Activated CD4-positive, alpha-beta memory T cell treated with anti-CD3 and anti-CD28 coated beads for 36 hours (primary cell): ENCODE measurements at places on chromosomes 7 and 10.

DNA sequence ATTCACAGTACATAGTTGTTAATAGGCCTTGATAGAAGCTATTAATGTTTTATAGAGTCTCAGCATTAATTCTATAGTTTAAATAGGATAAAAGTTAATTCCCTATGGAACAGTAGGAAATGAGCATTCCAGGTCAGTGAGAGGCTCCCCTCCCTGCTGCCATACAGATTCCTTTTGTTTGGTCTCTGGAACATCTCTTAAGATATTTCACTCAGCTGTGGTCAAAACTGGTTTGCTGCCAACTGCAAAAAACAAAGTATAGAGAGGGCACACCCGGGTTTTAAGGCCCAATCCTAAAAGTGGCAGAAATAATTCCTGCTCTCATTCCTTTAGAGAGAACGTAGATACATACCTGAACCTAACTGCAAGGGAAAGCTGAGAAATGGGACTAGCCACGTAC is 51.3 kb downstream of the MDFIC start:
- peaks cover 3% of the 10 kb centered on the region for H3K36me3 ChIP-seq
- peaks cover 73% of the 10 kb centered on the region for H3K4me1 ChIP-seq
- DNase-seq, result no peak
- H3K27ac ChIP-seq, result no peak overlapping the region

DNA sequence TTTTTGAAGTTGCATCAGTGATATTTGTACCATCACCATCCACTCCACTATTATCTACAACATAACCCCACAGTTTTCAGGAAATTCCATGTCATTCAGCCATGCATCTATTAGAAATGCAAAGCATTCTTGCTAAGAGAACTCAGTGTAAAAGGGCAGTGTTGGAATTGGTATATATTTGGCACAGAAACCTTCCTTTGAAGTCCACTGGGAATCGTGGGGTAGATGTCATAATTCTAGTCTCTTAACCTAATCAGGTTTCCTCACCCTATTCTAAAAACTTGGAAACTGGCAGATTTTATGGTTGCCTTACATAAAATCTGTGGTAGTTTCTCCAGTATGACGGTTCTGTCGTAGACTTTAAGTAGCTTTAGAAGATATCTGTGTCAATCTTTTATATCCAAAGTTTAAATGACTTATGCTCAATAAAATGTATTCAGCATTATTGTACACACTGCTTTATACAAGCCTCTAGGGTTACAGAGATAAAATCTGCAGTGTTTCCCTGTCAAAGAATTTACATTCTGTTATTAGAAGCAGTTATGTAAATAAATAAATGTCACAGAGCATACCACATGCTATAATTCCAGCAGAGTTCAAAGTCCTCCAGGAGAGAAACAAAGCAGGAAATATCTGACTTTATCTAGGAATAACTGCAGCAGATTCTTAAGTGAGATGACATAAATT is 704.4 kb upstream of the CELF2 start:
- DNase-seq, result no peak
- no peaks in the 10 kb centered on the region for H3K4me1 ChIP-seq
- no peaks in the 10 kb centered on the region for H3K36me3 ChIP-seq
- H3K4me3 ChIP-seq, result no peak overlapping the region
- H3K27ac ChIP-seq, result no peak overlapping the region

DNA sequence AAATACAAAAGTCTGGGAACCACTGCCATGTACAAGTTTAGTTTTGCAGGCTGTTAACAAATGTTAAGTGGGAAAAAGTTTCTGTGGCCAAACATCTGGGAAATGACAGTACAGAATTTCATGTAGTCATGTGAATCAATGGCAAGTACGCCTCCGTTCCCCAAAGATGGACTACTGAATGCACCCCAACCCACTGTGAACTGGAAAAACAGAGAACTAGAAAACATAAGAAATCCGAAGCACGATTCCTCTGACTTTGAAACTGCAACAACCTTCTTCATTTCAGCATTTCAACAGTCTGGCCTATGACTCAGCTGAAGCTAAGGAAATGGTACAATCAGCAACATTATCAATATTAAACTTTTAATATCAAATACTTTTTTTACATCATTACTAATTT is 41.8 kb downstream of the MCMBP start:
- peak overlapping the region; percentile 9 for H3K27ac ChIP-seq
- H3K4me1 ChIP-seq, result peaks cover 25% of the 10 kb centered on the region
- no peaks in the 10 kb centered on the region for H3K27me3 ChIP-seq
- H3K4me3 ChIP-seq, result no peak overlapping the region

- no peaks in the 10 kb centered on the region for H3K27me3 ChIP-seq
- H3K4me3 ChIP-seq, result no peak overlapping the region
- peaks cover 91% of the 10 kb centered on the region for H3K4me1 ChIP-seq
These were observed 41.9 kb downstream of the PIP4K2A start for GRCh38 chr10:22672319-22673090.

- no peak overlapping the region for H3K4me3 ChIP-seq
- no peak for DNase-seq
- H3K27me3 ChIP-seq, result peaks cover 75% of the 10 kb centered on the region
- no peak overlapping the region for H3K27ac ChIP-seq
- H3K36me3 ChIP-seq, result peaks cover 1% of the 10 kb centered on the region
- peaks cover 7% of the 10 kb centered on the region for H3K4me1 ChIP-seq
These were observed 10.4 kb downstream of the TWIST1 start for GRCh38 chr7:19107081-19107355.

GRCh38 chr7:67786021-67786420 is 789.4 kb downstream of the TYW1 start:
- H3K27ac ChIP-seq, result no peak overlapping the region
- no peak for DNase-seq
- H3K27me3 ChIP-seq, result no peaks in the 10 kb centered on the region
- no peaks in the 10 kb centered on the region for H3K4me1 ChIP-seq
- H3K36me3 ChIP-seq, result no peaks in the 10 kb centered on the region

DNA sequence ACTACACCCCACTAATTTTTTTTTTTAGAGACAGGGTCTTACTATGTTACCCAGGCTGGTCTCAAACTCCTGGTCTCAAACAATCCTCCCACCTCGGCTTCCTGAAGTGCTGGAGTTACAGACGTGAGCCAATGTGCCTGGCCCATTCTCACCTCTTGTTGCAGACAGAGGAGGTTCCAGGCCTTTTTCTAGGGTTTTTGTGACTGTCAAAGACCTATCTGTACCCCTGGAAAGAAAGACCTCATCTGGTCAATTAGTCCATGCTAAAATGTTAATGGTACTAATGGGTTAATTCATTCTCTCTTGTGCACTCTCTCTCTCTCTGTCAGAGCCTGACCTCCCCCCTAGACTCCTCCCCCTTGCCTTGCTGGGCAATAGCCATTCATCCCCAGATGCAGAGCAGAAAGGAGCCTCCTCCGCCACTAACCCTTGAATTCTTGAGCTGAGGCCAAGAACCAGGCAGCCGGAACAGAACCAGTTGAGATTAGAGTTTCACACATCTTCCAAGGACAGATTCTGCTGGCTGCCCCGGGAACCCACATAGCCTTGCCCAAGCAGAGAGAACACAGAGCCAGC is 209.7 kb downstream of the SKIDA1 start:
- H3K4me3 ChIP-seq, result no peak overlapping the region
- H3K36me3 ChIP-seq, result no peaks in the 10 kb centered on the region
- no peaks in the 10 kb centered on the region for H3K27me3 ChIP-seq

GRCh38 chr10:51112013-51112412 is 37.7 kb downstream of the PRKG1 start:
- no peak overlapping the region for H3K4me3 ChIP-seq
- no peaks in the 10 kb centered on the region for H3K36me3 ChIP-seq
- no peak overlapping the region for H3K27ac ChIP-seq
- H3K4me1 ChIP-seq, result no peaks in the 10 kb centered on the region

GRCh38 chr10:98572594-98572993 is 125.9 kb upstream of the HPS1 start:
- H3K4me3 ChIP-seq, result no peak overlapping the region
- no peaks in the 10 kb centered on the region for H3K4me1 ChIP-seq
- H3K36me3 ChIP-seq, result no peaks in the 10 kb centered on the region
- H3K27me3 ChIP-seq, result peaks cover 7% of the 10 kb centered on the region

- no peak overlapping the region for H3K27ac ChIP-seq
- no peak for DNase-seq
- no peaks in the 10 kb centered on the region for H3K27me3 ChIP-seq
- H3K36me3 ChIP-seq, result no peaks in the 10 kb centered on the region
- no peaks in the 10 kb centered on the region for H3K4me1 ChIP-seq
These were observed 408.8 kb upstream of the FZD8 start for GRCh38 chr10:36050763-36051499.

DNA sequence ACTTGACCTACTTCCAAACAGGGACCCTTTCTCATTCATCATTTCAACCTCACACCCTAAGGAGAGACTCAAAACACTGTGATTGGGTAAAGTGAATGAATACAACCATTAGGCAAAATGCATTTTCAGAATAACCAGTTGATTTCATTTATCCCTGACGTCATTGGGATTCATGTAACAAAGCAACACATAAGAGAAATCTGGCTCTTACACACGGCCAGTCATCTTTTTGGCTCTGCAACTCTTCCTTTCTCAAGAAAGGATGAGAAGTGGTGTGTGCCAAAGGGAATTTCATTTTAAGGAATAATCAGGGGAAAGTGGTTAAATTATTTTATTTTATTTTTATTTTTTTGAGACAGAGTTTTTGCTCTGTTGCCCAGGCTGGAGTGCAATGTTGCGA is 83.1 kb downstream of the CPVL start:
- no peaks in the 10 kb centered on the region for H3K36me3 ChIP-seq
- no peak for DNase-seq
- H3K4me1 ChIP-seq, result no peaks in the 10 kb centered on the region
- H3K27me3 ChIP-seq, result peaks cover 11% of the 10 kb centered on the region
- H3K27ac ChIP-seq, result no peak overlapping the region
- no peak overlapping the region for H3K4me3 ChIP-seq

GRCh38 chr7:37974711-37975110 is 54.3 kb downstream of the EPDR1 start:
- peaks cover under 1% of the 10 kb centered on the region for H3K27me3 ChIP-seq
- H3K4me3 ChIP-seq, result no peak overlapping the region
- DNase-seq, result no peak
- no peaks in the 10 kb centered on the region for H3K4me1 ChIP-seq
- H3K27ac ChIP-seq, result no peak overlapping the region
- H3K36me3 ChIP-seq, result no peaks in the 10 kb centered on the region

GRCh38 chr7:140022582-140023211 is 40.1 kb downstream of the PARP12 start:
- no peaks in the 10 kb centered on the region for H3K4me1 ChIP-seq
- H3K4me3 ChIP-seq, result no peak overlapping the region
- no peak for DNase-seq
- H3K27me3 ChIP-seq, result no peaks in the 10 kb centered on the region
- H3K36me3 ChIP-seq, result peaks cover 8% of the 10 kb centered on the region

- no peak overlapping the region for H3K4me3 ChIP-seq
- DNase-seq, result no peak
- H3K27ac ChIP-seq, result peak overlapping the region; percentile 46
- peaks cover 40% of the 10 kb centered on the region for H3K36me3 ChIP-seq
- H3K27me3 ChIP-seq, result no peaks in the 10 kb centered on the region
- peaks cover 74% of the 10 kb centered on the region for H3K4me1 ChIP-seq
These were observed 7.5 kb downstream of the BNIP3 start for GRCh38 chr10:131974034-131974817.

- peaks cover 17% of the 10 kb centered on the region for H3K4me1 ChIP-seq
- H3K27ac ChIP-seq, result no peak overlapping the region
- no peaks in the 10 kb centered on the region for H3K27me3 ChIP-seq
These were observed 174.3 kb downstream of the NRP1 start for GRCh38 chr10:33160151-33160550.

GRCh38 chr7:100093925-100094486 is 5.2 kb downstream of the COPS6 start:
- H3K4me1 ChIP-seq, result peaks cover 59% of the 10 kb centered on the region
- DNase-seq, result no peak
- H3K36me3 ChIP-seq, result peaks cover 71% of the 10 kb centered on the region
- no peaks in the 10 kb centered on the region for H3K27me3 ChIP-seq

GRCh38 chr7:27115221-27116026 is 12.9 kb upstream of the HOXA2 start:
- no peak for DNase-seq
- no peaks in the 10 kb centered on the region for H3K36me3 ChIP-seq
- H3K4me3 ChIP-seq, result no peak overlapping the region

- H3K36me3 ChIP-seq, result peaks cover under 1% of the 10 kb centered on the region
- H3K4me3 ChIP-seq, result no peak overlapping the region
- H3K27ac ChIP-seq, result no peak overlapping the region
These were observed 5.1 kb upstream of the GPR22 start for GRCh38 chr7:107464666-107465226.

DNA sequence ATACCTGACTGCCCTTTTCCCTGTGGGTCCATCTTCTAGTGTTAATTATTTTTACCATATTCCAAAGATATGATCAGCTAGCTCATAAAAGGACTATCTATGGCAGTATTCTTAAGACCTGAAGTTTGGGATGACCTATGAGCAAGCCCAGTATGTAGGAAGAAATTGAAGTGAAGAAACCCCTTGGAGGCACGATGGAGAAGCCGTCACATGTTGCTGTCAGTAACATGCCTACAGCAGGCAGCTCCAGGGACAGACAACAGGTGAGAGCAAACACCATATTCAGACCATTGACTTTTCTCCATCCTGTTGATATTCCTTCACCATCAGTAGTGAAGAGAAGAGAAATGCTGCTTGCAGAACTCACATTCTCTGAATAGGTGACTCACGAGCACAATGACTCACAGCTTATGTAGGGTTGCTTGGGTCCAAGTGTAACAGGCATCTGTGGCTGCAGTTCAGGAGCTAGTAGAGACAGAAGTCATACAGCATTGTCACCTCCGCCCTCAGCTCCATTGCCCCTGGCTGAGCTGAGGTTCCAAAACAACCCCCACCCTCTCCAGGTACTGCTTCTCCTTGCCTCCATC is 8.4 kb upstream of the LYZL2 start:
- peaks cover 10% of the 10 kb centered on the region for H3K4me1 ChIP-seq

DNA sequence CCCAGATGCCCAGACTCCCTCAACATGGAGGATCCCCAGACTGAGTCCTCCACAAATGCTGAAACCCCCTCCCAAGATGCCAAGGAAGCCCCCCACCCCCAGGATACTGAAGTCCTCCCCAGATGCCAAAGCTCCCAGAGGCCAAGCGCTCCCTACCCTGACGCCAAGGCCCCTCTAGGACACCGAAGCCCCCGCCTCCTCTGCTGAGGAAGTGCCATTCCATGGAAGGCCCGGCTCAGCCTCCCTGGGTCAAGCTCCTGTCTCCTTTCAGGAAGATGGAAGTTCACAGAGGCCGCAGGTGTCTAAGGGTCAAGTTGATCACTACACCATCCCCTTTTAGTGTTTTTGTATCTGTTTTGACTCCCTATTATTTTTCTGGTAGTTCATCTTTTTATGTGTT is 606.8 kb downstream of the DNAJB6 start:
- no peak overlapping the region for H3K4me3 ChIP-seq
- peaks cover 5% of the 10 kb centered on the region for H3K27me3 ChIP-seq
- no peak for DNase-seq
- H3K27ac ChIP-seq, result no peak overlapping the region
- no peaks in the 10 kb centered on the region for H3K4me1 ChIP-seq

- no peak overlapping the region for H3K27ac ChIP-seq
- H3K27me3 ChIP-seq, result peaks cover 19% of the 10 kb centered on the region
- H3K4me1 ChIP-seq, result no peaks in the 10 kb centered on the region
- H3K4me3 ChIP-seq, result no peak overlapping the region
- DNase-seq, result no peak
These were observed 4.9 kb upstream of the FOXL3 start for GRCh38 chr7:284762-285722.

- H3K27me3 ChIP-seq, result no peaks in the 10 kb centered on the region
- no peak for DNase-seq
- no peak overlapping the region for H3K4me3 ChIP-seq
- no peaks in the 10 kb centered on the region for H3K4me1 ChIP-seq
These were observed 160.0 kb upstream of the TCF7L2 start for GRCh38 chr10:112790030-112790429.

GRCh38 chr7:2063563-2064260 is 169.0 kb downstream of the MAD1L1 start:
- no peaks in the 10 kb centered on the region for H3K27me3 ChIP-seq
- peaks cover 8% of the 10 kb centered on the region for H3K36me3 ChIP-seq
- no peak for DNase-seq
